ENCODE measurements at places on chromosomes 2 and 18.
A peak's percentile ranks its signal among the peaks of the same experiment; 100 is the strongest.

DNA sequence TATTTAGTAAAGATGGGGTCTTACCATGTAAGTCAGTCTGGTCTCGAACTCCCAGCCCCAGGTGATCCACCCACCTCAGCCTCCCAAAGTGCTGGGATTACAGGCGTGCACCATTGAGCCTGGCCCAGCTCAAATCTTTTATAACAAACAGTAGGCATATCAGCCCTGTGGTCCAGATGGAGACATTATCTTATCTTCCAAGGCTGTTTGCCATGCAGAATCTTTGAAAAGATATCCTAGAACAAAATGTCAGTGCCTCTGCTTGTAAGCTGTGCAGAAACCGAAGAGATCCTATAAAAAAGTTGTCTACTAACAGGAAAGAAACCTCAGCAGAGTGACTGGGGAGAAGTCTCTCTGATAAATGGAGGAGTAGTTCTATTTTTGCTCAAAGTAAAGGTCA, 142.1 kb downstream of the PTH2R start:
- DNase-seq = no peak

GRCh38 chr2:187429989-187430388, 18.1 kb downstream of the CALCRL start:
- no peak for DNase-seq

DNA sequence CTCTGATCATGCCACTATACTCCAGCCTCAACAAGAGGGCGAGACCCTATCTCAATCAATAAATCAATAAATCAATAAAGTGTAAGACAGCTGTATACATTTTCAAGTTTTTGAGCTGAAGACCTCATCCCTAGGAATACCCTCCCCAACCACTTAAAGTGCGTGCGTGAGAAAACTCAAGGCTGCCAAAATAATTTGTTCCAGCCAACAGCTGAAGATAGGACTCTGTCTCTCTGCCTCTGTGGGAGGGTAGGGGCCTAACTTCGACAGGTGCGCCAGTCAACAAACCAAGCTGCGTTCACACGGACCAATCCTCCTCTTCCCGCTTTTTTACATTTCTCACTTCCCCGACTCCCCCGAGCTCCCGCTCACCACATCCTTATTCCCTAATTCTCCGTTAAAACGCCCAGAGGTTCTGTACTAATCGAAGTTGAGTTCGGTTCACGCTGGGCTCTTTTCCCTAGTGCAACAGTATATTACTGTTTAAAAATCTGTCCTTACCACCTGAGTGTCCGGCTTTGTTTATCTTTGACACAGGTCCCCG, 618 bp downstream of the POLR2D start:
- no peak for DNase-seq

DNA sequence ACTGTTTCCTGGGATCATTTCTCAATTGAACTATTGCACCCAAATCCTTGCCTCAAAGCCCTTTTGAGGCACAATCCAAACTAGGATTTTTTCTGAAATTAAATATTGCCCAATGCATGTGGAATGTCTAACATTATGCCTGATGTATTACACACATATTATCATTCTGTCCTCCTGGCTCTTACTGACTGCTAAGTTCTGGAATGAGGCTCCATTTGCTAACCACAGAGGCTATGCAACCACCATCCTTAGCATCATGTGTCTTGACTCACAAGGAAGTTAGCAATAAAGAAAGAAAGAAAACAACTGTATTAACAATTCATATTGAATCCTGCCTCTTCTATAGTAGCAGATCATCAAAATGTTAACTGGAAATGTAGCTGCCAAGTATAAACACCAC, 1142.7 kb downstream of the CNTNAP5 start:
- no peak for DNase-seq

DNA sequence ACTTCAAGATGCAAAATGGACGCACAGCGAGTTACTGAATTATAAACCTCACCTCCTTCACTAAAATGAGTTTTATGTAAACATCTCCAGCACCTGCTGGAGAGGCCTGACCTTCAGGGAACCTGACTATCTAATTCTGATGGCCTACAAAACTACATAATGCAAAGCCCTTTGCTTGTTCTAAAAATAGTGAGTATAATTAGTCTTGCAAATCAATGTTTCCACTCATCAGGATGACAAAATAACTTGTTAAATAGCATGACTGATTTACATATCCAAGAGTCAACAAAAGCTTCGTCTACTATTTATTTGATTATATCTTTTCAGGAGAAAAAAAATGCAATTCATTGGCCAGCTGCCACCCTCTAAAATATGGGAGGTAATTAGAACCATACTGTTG, 326.3 kb upstream of the MC4R start:
- DNase-seq = no peak

DNA sequence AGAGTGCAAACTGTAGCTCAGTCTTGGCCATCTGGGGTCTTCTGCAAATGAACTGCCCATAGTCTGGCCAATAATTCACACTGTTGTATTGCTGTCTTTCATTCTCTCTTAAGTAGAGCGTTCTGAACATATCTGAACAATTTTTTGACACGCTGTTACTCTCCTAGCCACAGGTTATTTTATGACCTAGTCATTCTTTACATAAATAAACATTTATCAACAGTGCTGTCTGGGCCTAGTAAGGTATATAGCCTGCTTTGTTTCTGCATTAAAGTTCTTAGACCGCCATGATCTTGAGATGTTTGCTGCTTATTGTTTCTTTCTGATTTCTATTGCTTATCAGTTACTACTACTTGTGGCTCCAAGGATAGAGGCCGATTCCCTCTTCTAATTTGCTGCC, 226.4 kb downstream of the NEDD4L start:
- DNase-seq = no peak

DNA sequence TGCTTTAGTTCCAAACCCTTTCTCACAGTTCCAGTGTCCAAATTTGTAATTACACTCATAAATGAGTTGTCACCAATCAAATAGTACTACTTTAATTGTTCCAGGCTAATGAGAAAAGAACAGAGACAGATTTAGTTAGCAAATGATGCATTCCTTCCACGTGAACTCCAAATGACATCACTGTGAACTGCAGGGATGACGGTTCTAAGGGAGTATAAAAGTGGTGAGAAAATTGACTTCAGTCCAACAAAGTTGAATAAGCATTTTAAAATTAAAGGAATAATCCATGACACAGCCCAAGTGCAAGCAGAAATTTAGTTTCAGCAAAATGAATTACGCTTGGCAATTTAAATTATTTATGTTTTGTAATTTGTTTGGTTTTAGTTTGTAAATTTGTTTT, 102.0 kb upstream of the LRATD1 start:
- DNase-seq = no peak

DNA sequence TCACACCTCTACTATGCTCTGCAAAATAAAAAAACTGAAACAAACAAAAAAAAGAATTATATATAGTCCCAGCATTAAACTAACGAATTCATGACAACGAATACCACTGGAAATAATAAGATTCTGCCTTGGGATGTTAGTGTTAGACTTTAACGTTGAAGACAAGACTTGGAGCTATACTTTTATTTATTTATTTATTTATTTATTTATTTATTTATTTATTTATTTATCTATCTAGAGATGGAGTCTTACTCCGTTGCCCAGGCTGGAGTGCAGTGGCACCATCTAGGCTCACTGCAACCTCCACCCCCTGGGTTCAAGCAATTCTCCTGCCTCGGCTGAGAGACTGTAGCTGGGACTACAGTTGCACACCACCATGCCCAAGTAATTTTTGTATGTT, 27.2 kb upstream of the PAPOLG start:
- no peak for DNase-seq

- DNase-seq = peak; percentile 74
Measured at GRCh38 chr2:240434728-240435456, 571 bp upstream of the GPC1 start.

- DNase-seq = no peak
Measured at GRCh38 chr2:144550911-144551310, 31.0 kb upstream of the ZEB2 start.

DNA sequence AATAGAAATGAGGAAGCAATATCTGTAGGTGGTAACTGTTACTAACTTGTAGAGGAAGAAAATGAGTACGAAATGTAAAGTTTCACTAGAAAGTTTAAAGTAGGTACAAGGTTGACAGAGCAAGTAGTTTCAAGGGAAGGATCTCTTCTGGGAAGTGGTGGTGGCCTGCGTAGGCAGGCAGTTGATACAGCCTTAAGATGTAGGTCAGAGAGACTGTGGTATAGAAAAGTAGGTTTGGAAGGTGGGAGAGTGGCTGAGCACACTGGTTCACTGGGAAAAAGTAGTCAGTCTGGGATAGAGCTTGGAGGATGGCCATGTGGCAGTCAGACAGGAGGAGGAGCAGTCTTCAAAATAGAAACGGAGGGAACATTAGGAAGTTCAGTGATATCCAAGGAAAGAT, 23.5 kb downstream of the KDM3A start:
- no peak for DNase-seq

DNA sequence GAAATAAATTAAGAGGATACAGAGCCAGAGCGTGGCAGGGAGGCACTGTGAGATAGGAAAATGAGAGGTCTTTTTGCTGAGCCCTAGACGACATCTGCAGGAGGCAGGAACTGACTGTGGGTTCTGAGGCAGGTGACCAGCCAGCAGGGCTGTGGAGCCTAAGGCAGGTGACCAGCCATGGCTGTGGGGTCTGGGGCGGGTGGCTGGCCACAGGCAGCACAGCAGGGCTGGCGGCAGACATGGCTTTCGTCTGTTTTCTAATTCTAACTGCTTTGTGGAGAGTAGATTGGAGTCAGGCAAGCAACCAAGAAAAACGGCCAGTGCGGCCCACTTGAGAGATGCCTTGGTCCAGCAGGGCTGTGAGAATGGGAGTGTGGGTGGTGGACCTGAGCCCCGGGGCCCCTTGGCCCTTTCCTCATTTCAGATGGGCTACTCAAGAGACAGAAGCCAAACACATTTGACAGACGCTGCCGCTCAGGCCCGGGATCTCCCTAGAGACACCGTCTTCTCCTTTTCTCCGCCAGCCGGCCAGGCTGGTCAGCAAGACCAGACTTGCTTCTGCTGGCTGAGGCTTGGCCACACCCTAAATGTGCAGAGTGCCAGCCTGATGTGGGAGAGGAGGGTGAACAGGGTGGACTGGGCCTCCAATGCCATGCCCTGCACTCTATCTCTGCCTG, 19.7 kb upstream of the GNAL start:
- no peak for DNase-seq

GRCh38 chr18:57803103-57803969, at the start of gene ATP8B1:
TSS of gene ATP8B1 (minus strand) at chr18:57803315. CDS start at chr18:57731807, 71,508 bp downstream.
- no peak for DNase-seq

GRCh38 chr2:33215983-33216382, 260.5 kb upstream of the RASGRP3 start:
- no peak for DNase-seq

- no peak for DNase-seq
Measured at GRCh38 chr2:164842624-164842966, 972 bp upstream of the COBLL1 start.

DNA sequence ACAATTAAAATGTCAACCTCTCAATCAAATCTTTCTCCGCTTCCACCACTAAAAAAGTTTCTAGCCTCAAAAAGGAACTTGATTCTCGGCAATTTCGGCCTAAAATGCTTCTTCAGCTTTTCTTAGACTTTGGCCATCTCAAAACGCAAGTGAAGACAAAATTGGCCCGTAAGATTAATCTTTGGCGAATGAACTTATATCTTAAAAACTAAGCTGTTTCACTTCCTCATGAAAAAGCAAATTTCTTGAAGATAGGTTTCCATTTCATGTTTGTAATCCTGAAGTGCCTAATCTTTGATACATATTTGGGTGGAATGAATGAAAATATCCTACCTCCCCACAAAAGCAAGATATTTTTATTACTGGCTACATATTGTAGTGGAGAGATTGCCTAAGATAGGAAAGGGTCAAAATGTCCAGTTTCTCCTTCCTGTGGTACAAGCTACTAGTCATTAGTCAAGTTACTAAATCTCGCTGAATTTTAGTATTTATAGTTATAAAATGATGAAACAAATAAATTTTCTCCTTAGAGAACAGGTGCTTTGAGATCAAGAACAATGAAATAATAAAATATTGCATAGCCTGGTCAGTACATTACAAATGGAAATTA, 85.4 kb upstream of the ZEB2 start:
- no peak for DNase-seq

- DNase-seq = no peak
Measured at GRCh38 chr2:74262681-74263080, 64.3 kb downstream of the MTHFD2 start.

GRCh38 chr2:98952966-98953365, 16.9 kb upstream of the CRACDL start:
- DNase-seq = no peak

- DNase-seq = no peak
Measured at GRCh38 chr2:168819050-168819715, 16.7 kb downstream of the NOSTRIN start.

DNA sequence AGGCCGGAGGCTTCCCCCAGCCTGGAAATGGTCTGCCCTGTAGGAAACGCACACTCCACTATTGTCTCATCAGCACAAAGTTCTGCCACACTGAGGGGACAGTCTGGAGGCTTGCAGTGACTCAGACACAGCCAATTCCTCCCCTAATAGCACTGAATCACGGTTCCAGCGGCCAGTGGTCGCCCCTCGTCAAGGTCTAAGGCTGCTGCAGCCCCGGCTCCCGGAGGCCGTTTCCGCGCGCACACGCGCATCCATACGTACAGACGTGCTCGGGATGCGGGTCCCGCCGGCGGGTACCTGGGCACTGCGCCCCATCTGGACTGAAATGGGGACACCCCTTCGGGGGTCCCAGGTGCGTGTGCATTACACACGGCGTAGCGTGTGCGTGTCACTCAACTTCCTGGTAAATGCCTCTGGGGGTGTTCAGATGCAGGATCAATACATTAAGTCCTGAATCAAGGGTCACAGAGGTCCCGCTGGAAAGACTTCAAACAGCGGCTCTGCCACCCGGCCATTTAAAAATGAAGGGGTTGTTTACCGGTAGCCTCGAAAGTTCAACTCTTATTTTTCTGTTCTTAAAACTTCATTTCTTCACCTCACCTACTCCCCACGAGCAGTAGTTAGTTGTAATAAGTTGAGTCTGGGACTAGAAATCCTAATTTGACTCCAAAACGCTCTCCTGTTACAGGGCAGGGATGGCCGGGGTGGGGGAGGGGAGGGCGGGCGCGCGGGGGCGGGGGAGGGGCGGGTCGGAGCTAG, 572 bp upstream of the ZNF516 start:
- DNase-seq = no peak

DNA sequence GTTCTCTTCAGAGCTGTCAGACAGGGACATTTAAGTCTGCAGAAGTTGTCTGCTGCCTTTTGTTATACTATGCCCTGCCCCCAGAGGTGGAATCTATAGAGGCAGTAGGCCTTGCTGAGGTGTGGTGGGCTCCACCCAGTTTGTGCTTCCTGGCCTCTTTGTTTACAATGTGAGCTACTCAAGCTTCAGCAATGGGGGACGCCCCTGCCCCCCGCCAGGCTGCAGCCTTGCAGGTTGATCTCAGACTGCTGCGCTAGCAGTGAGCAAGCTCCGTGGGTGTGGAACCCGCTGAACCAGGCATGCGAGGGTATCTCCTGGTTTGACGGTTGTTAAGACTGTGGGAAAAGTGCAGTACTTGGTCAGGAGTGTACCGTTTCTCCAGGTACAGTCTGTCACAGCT, 24.0 kb upstream of the PAIP2B start:
- no peak for DNase-seq
